ENCODE measurements at places on chromosomes 12 and 14.

- DNase-seq = peak; percentile 75
Measured at GRCh38 chr12:6792522-6793201, 3.3 kb downstream of the CD4 start.

GRCh38 chr12:57240066-57240921 is 10.7 kb downstream of the STAC3 start:
- peak; percentile 87 for DNase-seq

- no peak for DNase-seq
Measured at GRCh38 chr14:88007608-88008007, 2.7 kb downstream of the GPR65 start.

DNA sequence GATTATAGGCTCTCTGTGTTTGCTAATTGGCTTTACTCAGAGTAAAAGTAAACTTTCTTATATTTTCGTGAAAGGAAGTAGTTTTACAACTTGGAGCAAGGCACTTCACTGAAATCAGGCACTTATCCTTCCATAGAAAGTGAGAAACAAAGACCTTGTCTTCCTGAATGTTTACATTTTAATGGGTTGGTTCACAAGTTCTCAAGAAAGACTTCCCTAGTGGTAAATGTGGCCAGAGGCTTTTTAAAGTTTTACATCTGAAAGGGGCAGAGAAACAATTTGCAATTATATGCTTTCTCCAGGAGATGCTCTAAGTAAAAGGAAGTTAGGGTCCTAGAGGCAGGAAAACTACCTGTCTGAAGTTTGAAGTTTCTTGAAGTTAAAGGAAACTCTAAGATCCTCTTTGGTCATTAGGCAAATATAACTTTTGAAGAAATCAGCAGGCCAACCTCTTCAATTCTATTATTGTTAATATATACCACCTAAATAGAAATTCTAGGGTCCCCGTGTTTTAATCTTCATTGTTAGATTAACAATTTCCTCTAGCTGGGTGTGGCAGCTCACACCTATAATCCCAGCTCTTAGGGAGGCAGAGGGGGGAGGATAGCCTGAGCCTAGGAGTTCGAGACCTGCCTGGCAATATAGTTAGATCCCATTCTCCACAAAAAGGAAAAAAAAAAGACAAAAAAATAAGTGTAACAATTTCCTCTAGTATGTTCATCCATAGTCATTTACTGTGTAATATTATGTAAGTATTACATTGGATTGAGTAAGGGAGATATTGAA is 644.9 kb upstream of the FOXG1 start:
- no peak for DNase-seq

GRCh38 chr14:55005071-55005470 is 21.8 kb downstream of the WDHD1 start:
- no peak for DNase-seq

DNA sequence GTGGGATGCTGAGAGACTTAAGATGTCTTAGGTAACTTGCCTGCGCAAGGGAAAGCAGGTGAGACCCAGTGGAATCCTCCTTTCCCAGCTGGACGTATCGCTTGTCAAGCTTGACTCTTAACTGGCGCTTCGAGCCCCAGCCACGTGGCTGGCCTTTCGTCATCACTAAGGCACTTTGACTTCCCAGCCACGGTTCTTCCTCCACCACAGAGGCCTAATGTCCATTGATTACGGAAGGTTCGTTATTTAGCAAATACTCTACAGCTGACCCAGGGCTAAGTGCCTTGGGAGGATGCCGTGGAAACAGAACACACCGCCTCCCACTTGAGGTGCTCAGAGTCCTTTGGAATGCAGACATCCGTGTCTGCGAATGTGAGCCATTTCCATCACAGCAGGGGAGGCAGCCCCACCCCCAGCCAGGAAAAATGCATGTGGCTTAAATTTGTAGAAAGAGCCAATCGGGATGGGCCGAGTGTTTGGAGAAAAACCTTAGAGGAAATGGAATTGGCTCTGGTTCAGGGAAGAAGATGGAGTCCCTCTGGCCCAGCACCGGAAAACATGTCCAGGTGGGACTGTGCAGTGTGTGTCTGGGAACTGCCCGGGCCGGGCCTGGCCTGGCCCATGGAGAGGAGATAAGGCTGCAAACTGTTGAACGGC is 115.7 kb downstream of the PLXNC1 start:
- DNase-seq = no peak

- DNase-seq = no peak
Measured at GRCh38 chr12:15547063-15547462, 224.8 kb downstream of the PTPRO start.

DNA sequence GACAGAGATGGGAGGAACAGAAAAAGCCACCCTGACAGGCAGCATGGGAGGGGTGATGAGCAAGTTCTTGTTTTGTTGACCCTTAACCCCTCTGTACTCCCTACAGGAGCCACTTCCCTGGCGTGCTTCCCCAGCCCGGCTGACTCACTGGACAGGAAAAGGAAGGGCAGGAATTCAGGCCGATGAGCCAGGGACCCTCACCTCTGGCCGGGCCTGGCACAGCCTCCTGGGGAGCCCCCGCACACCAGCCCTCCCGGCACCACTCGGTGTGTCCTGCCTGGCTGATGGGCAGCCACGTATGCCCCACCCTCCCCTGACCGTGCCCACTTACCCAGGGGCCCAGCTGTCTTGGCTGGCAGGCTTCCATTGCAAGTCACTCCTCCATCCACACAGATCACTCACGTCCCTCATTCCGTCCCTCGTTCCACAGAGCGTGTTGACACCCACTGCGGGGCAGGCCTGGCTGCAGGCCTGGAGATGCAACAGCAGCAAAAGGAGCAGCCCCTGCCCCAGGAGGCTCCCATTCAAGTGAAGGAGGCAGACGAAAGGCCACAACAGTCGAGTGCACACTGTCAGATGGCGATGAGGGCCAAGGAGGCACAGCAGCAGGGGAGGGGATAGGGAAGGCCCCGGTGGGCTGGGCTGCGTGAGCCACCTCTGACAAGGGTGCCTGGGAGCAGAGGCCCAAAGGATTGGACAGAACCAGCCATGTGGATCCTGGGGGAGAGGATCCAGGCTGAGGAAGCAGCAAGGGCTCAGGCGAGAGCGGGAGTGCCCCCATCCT is 19.7 kb upstream of the CD9 start:
- no peak for DNase-seq

- DNase-seq = no peak
Measured at GRCh38 chr12:118448341-118448740, 72.0 kb downstream of the SUDS3 start.

DNA sequence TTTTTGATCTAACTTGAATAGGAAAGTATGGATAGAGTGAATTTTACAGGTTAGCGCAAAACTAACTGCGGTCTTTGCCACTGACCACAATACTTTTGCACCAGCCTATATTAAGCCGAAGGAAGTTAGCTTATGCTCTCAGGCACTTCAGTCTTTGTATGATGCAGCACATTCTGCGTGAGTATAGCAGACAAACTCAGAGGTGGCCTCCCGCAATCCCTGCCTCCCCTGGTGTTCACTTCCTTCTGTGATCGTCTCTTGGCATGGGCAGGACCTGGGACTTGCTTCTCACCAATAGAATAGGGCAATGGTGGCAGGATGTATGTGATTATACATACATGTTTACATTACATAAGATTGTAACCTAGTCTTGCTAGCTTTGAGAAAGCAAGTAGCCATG is 10.3 kb upstream of the SLC6A13 start:
- DNase-seq = no peak

GRCh38 chr14:99004112-99004511 is 267.9 kb downstream of the BCL11B start:
- DNase-seq = no peak

Data from CD4-positive, alpha-beta T cell treated with Interleukin-6 for 4 hours (primary cell).